ENCODE measurements at places on chromosomes 2 and 18.

DNA sequence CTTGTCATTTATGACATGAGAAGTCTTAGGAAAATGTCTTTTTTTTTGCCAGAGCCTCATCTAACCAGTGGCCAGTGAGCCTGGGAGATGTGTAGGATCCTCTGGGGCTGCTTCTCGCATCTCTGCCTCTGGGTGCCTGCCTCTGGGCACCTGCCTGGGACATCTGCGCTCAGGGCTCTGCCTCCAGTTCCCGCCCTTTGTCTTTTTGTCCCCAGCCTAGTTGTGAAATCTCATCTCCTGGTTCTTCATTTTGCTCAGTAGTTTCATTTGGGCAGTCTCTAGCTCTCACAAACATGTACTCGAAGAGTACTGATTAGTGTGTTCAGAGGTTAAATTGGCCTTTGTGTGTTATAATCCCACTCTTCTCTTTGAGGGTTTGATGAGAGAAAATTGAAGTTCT, 92.0 kb downstream of the LTBP1 start:
- no peak for DNase-seq

- DNase-seq, result no peak
Observed at GRCh38 chr18:52310651-52311050, 29.3 kb upstream of the DCC start.

GRCh38 chr2:190785334-190785733, 95.3 kb upstream of the GLS start:
- no peak for DNase-seq

GRCh38 chr2:166357068-166357949, 18.4 kb downstream of the SCN9A start:
- DNase-seq, result no peak

- no peak for DNase-seq
Observed at GRCh38 chr2:184141866-184142265, 456.5 kb upstream of the ZNF804A start.
